ENCODE measurements at places on chromosomes 7 and 10.

DNA sequence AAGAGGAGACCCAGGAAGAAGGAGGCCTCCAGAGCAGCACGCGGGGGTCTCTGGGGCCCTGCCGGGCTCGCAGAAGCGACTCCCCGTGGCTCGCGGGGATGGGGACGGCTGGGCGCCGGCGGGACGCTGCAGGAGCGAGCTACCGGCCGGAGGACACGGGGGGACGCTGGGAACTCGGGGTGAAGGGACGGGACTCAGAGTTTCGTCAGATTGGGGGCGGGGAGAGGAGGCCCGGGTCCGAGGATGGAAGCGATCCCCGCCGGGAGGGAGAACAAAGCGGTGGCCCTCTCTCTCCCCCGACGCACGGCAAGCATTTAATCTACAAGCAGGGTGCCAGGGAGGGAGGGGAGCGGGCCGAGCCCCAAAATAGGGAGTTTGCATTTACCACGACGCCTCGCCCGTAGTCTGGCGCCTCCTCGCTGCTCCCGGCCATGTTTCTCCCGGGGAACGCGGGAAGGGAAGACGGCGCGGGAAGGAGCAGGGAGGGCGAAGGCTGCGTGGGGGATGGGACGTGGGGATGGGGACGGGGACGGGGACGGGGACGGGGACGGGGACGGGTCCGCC lies at the start of gene PRTFDC1:
Gene PRTFDC1, minus strand, starts transcription at position 464 of the 564 bp plus-strand sequence. Its CDS starts 31 bp downstream, at position 433.
- peak; percentile 63 for DNase-seq
- H3K36me3 ChIP-seq, result no peaks in the 10 kb centered on the region
- H3K27me3 ChIP-seq, result no peaks in the 10 kb centered on the region
- peak within 1 kb of the TSS; percentile 66 for H3K4me3 ChIP-seq
- H3K27ac ChIP-seq, result no peak within 1 kb of the TSS
- H3K4me1 ChIP-seq, result no peaks in the 10 kb centered on the region

- H3K36me3 ChIP-seq, result no peaks in the 10 kb centered on the region
- no peak overlapping the region for H3K27ac ChIP-seq
- DNase-seq, result no peak
- H3K4me1 ChIP-seq, result peaks cover 6% of the 10 kb centered on the region
- no peak overlapping the region for H3K4me3 ChIP-seq
Measured at GRCh38 chr10:84428711-84429110, 100.3 kb downstream of the CCSER2 start.

DNA sequence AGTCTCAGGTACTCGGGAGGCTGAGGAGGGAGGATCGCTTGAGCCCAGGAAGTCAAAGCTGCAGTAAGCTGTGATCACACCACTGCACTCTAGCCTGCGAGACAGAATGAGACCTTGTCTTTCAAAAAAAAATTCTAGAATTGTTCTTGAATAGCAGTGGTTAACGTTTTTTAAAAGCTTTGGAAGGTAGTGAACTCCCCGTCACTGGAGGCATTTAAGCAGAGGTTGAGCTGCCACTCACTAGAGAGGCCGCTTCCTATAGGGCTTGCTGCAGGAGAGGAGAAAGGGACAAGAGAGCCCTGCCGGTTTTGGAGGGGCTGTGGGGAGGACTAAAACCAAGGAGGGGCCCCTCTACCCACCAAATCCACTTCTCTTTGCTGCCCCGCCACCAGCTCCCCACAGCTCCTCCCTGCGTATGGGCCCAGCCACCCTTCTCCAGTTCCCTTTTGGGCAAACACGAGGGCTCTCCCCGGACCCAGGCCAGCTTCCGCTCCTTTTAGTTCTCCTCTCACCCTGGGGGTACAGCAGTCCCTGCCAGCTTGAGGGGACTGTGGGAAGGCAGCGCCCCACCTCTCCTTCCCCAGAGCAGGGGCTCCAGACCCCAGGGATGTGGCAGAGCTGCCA lies 86.9 kb upstream of the GTF2I start:
- no peaks in the 10 kb centered on the region for H3K27me3 ChIP-seq
- H3K36me3 ChIP-seq, result no peaks in the 10 kb centered on the region
- no peak overlapping the region for H3K4me3 ChIP-seq
- no peaks in the 10 kb centered on the region for H3K4me1 ChIP-seq
- no peak for DNase-seq

DNA sequence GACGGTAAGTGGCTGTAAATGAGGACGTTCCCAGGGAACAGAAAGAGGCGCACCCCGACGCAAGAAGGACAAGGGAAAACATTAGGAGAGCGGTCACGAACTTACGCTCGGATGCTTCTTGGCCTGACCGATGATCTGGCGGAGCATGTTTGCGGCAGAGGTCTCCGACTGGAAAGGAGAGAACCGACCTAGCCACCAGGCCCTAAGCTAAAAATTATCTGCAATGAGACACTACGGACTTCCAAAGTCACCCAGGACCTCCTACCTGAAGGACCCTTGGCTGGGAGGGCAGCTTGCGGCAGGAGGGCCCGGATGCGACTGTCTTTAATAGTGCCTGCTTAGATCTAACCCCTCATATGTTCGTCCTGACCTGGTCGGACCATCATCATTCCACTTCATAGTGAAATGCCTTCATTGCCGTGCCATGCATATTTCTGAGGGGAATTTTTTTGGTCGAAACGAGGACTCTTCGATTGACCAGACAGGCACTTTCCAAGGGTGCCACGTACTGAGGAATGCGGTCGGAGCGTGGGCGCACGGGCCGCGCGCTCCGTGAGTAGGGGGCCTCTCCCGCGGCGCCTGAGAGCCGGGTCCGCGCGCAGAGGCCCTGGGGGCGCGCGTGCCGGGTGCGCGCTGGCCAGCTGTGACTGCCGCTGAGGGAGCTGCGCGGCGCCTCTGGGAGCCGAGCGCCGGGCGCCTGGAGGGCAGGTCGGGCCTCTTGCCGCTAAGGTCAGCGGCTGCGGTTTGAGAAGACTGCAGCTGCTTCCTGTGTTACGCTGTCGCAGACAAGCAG lies 33.6 kb upstream of the PHF14 start:
- H3K27ac ChIP-seq, result peak overlapping the region; percentile 90
- DNase-seq, result peak; percentile 94
- peaks cover 3% of the 10 kb centered on the region for H3K36me3 ChIP-seq
- H3K4me1 ChIP-seq, result peaks cover 3% of the 10 kb centered on the region

DNA sequence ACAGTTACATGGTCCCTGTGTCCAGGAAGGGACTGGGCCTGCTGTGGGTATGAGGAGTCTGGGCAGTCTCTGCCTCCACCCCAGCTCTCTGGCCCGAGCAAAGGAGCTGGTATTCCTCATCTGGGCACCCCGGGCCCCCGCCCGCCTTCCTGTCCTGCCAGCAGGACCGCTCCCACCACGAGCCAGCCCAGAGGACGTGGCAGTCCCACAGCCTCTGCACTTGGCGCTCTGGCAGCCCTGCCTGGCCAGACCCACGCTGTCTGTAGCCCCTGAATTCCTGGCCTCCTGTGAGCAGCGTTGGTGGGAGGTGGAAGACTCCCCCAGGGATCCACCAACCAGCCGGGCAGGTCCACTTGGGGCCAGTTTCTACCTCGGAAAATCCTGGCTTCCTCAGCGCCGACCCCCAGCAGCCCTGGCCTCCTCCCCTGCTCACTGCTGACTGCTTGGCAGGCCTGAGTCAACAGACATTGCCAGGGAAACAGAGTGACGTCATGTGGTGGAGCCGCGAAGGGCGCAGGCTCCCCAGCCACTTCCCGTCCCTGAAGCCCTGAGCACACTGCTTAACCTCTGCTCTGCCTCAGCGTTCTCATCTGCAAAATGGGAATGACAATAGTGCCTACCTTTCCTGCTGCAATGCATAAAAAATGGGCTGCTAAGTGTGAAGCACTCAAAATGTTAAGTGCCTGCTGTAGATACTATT lies 21.6 kb upstream of the LIMK1 start:
- H3K4me1 ChIP-seq, result no peaks in the 10 kb centered on the region
- no peak overlapping the region for H3K27ac ChIP-seq
- no peak overlapping the region for H3K4me3 ChIP-seq
- no peaks in the 10 kb centered on the region for H3K27me3 ChIP-seq

DNA sequence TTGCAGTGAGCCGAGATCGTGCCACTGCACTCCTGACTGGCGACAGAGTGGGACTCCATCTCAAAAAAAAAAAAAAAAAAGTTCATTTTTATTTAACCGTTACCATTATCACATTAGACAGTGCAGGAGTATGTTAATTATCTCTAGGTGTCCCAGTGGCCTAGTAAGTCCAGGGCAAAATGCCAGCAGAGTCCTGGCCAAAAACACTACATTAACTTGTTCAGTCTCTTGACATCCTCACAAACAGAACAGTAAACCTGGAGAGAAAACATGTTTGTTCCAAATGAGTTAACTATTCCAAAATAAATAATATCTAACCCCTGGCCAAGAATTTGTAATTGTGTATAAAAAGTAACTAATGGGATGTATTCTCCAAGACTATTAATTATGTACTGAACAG lies 43.2 kb downstream of the PTPRZ1 start:
- H3K36me3 ChIP-seq, result no peaks in the 10 kb centered on the region
- H3K27me3 ChIP-seq, result no peaks in the 10 kb centered on the region
- H3K27ac ChIP-seq, result no peak overlapping the region

DNA sequence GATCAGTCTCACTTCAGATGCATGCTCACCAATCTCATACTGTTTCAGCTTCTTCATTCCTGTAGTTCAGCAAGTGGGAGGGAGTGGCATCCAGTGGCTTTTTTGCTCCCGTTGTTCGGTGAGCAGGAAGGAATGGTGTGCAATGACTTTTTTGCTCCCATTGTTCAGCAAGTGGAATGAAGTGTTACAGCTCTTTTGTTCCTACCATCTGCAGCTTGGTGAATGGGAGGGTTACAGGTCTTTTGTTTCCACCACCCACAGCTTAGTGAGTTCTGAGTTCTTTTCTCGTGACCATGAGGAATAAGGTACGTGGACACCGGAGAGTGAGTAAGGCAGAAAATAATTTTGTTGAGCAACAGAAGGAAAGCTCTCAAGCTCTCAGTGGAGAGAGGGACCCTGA lies 363.6 kb downstream of the ATRNL1 start:
- no peaks in the 10 kb centered on the region for H3K36me3 ChIP-seq
- no peak overlapping the region for H3K4me3 ChIP-seq
- H3K4me1 ChIP-seq, result no peaks in the 10 kb centered on the region
- DNase-seq, result no peak
- no peak overlapping the region for H3K27ac ChIP-seq

GRCh38 chr10:124864421-124865193 lies 63.0 kb downstream of the ABRAXAS2 start:
- no peak overlapping the region for H3K27ac ChIP-seq
- H3K4me3 ChIP-seq, result no peak overlapping the region
- no peaks in the 10 kb centered on the region for H3K36me3 ChIP-seq
- H3K27me3 ChIP-seq, result no peaks in the 10 kb centered on the region
- no peaks in the 10 kb centered on the region for H3K4me1 ChIP-seq

DNA sequence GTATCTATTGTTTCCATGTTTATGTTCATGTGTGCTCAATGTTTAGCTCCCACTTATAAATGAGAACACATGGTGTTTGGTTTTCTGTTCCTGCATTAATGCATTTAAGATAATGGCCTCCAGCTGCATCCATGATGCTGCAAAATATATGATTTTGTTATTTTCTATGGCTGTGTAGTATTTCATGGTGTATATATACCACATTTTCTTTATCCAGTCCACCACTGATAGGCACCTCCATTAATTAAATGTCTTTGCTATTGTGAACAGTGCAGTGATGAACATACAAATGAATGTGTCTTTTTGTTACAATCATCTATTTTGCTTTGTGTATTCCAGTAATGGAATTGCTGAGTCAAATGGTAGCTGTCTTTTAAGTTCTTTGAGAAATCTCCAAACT lies 329.4 kb upstream of the MAGI2 start:
- H3K27ac ChIP-seq, result no peak overlapping the region
- H3K4me3 ChIP-seq, result no peak overlapping the region
- no peaks in the 10 kb centered on the region for H3K4me1 ChIP-seq
- DNase-seq, result no peak
- no peaks in the 10 kb centered on the region for H3K36me3 ChIP-seq
- no peaks in the 10 kb centered on the region for H3K27me3 ChIP-seq

GRCh38 chr10:79329529-79329928 lies 17.7 kb upstream of the PPIF start:
- no peaks in the 10 kb centered on the region for H3K4me1 ChIP-seq
- no peak overlapping the region for H3K4me3 ChIP-seq
- no peaks in the 10 kb centered on the region for H3K36me3 ChIP-seq
- no peaks in the 10 kb centered on the region for H3K27me3 ChIP-seq
- DNase-seq, result no peak

DNA sequence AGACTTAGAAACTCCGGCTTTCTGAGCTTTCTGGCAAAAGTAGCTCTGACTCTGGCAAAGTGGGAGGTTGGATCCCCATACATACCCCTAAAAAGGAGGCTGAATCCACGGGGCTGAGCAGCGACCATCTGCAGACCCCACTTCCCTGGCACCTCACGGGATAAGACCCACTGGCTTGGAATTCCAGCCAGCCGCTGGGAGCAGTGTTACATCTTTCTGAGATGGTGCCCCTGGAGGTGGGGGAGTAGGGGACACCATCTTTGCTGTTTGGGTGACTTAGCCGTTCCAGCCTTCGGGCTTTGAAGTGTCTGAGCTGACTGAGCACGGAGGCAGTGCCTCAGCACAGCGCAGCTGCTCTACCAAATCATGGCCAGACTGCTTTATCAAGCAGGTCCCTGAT lies 45.0 kb upstream of the GRM3 start:
- H3K27ac ChIP-seq, result no peak overlapping the region
- DNase-seq, result no peak
- H3K4me1 ChIP-seq, result no peaks in the 10 kb centered on the region
- H3K36me3 ChIP-seq, result no peaks in the 10 kb centered on the region
- H3K27me3 ChIP-seq, result no peaks in the 10 kb centered on the region
- H3K4me3 ChIP-seq, result no peak overlapping the region

- peak; percentile 87 for DNase-seq
- peaks cover 2% of the 10 kb centered on the region for H3K4me1 ChIP-seq
- H3K4me3 ChIP-seq, result no peak overlapping the region
- no peaks in the 10 kb centered on the region for H3K36me3 ChIP-seq
- no peak overlapping the region for H3K27ac ChIP-seq
Measured at GRCh38 chr7:114988755-114989375, 67.0 kb downstream of the MDFIC start.

GRCh38 chr10:36494371-36494770 lies 631.0 kb upstream of the ANKRD30A start:
- no peak for DNase-seq
- no peak overlapping the region for H3K4me3 ChIP-seq
- no peaks in the 10 kb centered on the region for H3K27me3 ChIP-seq
- peak overlapping the region; percentile 17 for H3K27ac ChIP-seq
- no peaks in the 10 kb centered on the region for H3K36me3 ChIP-seq
